Stimulated activated CD8-positive, alpha-beta memory T cell treated with anti-CD3 and anti-CD28 coated beads, Interleukin-4, amount 100 ng/mL, for 24 hours (primary cell): ENCODE measurements at places on chromosomes 7 and 10.

GRCh38 chr7:102976493-102976892 is 63.7 kb downstream of the LRRC17 start:
- no peak for DNase-seq

GRCh38 chr10:130808243-130808642 is 503.3 kb downstream of the TCERG1L start:
- DNase-seq, result no peak

DNA sequence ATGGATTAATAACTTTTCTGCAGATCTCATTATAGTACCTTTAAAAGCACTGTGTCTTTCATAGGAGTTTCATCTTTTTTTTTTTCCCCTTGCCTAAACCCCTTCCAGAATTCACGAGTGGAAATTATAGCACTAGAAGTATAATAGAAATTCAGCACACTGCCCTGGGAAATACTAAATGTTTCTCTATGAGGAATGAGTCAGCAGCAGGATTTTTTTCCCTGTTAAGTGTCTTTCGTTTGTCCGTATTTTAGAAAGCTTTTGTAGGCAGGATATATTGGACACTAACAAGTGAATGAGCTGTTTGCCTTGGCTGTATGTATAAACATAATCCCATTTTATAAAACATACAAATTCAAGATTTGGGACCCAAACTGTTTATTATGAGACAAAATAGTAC is 105.8 kb downstream of the EXOC4 start:
- no peak for DNase-seq

DNA sequence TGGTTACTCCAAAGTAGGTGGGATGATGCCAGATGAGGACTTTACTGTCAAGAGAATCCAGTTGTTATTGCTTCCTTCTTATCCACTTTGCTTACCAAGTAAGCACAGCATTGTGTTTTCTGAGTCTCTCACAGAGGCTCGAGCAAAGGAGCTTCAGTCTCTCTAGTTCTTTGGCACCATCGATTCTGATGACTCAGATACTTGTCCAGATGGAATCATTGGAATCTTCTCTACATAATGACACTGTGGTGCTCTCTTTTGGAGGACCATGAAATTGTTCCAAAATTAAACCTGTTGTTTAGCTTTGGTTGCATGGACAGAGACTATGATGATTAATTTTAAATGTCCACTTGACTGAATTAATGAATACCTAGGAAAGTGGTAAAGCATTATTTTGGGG is 132.6 kb downstream of the NXPH1 start:
- no peak for DNase-seq

- DNase-seq, result no peak
Measured at GRCh38 chr7:30450983-30451497, 27.5 kb downstream of the NOD1 start.

GRCh38 chr10:7006566-7006965 is 404.3 kb downstream of the SFMBT2 start:
- DNase-seq, result no peak

GRCh38 chr7:43954524-43955228 is 28.4 kb downstream of the UBE2D4 start:
- no peak for DNase-seq

GRCh38 chr7:126223729-126224128 is 1029.0 kb downstream of the GRM8 start:
- DNase-seq, result no peak
